GM23248 (cell line): ENCODE measurements at places on chromosomes 5 and 9.
A peak's percentile ranks its signal among the peaks of the same experiment; 100 is the strongest.

- peak; percentile 86 for DNase-seq
Observed at GRCh38 chr9:76699971-76700370, 64.3 kb upstream of the PCA3 start.

DNA sequence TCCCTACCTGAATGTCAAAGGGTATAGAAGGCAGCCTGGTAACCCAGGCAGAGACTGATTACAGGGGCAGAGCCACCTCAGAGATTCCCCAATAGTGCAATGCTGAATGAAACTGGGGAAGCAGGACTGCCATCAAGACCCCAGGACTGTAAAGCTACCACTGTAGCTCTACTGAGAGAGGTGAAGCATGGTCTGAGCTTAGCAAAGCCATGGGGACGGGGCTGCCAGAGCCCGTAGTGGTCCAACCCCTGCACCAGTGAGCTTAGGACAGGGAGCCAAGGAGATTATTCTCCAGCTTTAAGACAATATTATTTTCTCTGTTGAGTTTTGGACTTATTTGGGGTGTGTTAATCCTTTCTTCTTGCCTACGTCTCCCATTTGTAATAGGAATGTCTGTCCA is 679.3 kb upstream of the GRAMD2B start:
- DNase-seq = no peak

DNA sequence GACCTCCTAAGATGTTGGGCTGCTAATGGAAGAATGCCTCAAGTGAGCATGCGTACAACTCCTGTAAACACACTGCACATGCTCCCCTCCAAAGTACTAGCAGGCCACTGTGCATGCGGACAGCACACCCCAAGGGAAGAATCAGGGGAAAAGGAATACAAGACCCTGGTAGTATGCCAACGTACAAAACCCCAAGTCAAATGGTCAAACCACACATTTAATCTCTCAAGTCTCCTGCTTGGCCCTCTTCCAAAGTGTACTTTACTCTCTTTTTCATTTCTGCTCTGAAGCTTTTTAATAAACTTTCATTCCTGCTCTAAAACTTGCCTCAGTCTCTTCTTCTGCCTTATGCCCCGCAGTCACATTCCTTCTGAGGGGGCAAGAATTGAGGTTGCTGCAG is 466.4 kb downstream of the DMRTA1 start:
- DNase-seq = no peak

DNA sequence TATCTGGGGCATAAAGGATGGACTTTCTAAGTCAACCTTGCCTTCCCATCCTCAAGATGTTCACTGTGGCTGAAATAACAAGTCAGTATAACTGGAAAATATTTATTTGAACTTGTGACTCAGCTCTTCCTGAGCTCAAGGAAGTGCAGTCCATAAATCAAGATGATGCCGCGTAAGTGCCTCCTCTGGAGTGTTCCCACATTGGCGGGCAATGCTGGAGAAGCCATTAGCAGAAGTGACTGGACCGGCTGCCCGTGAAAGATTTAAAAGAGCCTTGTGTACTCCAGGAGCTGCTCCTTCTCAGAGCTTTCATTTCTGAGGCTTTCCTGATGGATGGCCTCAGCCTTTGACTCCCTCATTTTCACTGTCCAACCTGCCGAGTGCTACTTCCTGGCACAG is 17.4 kb downstream of the TMOD1 start:
- peak; percentile 82 for DNase-seq

DNA sequence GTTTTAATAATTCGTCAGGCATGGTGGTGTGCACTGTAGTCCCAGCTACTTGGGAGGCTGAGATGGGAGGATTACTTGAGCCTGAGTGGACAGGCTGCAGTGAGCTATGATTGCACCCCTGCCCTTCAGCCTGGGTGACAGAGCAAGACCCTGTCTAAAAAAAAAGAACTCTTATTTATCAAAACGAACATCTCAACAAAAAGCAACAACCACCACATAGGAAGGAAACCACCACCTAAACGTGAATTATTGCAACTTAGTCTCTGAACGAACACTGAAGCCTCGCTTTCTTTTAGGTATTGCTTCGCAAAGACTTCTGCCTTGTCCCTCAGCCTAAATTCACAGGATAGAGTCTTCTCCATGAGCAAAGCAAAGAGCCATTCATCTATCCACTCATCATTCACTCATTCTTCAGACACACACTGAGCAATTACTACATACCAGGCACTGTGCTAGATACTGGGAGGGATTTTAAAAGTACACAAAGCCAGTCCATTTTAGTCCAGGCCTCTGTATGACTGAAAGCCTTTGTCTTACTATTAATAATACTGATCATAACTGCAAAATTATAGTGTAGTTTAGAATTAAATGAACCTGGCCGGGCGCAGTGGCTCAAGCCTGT is 57.4 kb downstream of the THBS4 start:
- peak; percentile 23 for DNase-seq

- no peak for DNase-seq
Observed at GRCh38 chr5:122508623-122509022, 196.6 kb downstream of the SNCAIP start.

DNA sequence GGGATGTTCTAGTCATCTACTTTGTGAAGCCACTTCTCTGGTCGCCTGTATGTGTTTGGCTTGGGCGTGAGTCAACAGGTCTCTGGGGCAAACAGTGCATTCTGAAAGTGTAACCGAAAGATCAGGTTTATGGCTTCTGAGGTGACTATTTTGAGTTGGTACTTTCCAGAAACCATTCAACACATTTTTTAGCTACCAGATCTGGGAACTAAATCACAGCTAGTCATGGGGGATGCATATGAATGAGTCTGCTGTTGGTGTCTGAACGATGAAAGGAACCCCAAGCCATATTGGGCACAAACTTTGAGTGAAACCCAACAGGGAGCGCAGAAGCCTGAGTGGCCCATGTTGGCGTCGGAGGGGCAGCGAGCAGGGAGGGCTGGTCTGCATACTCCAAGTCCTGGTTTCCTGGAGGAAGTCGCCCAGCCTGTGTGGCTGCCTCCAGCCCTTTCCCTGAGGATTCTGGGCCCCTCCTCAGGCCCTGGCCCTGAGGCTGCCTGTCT is 35.3 kb downstream of the UBE2QL1 start:
- no peak for DNase-seq

GRCh38 chr9:114216081-114216480 is 60.7 kb downstream of the COL27A1 start:
- no peak for DNase-seq

- no peak for DNase-seq
Observed at GRCh38 chr9:68841276-68842052, 136.4 kb downstream of the PIP5K1B start.

- no peak for DNase-seq
Observed at GRCh38 chr5:154196955-154197652, 6.6 kb downstream of the GALNT10 start.

- no peak for DNase-seq
Observed at GRCh38 chr9:24502206-24502937, 43.3 kb downstream of the IZUMO3 start.

- no peak for DNase-seq
Observed at GRCh38 chr9:20646656-20647055, 24.4 kb upstream of the MLLT3 start.

DNA sequence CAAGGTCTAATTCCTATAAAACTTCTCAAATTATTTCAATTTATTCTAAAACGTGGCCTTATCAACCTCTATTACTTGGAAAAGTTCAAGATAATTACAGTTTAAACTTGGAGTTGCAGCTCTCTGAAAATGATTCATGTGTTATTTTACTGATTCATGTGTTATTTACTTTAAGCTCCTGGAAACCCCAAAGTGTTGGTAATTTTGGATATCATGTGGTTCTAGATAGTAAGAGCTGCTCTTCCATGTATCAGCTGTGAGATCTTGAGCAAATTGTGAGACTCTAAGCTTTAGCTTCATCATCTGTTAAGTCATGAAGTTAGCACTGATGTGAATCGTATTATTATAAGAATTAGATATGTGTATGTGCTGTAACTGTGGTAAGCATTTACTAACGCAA is 749.2 kb downstream of the TLE4 start:
- DNase-seq = no peak

GRCh38 chr5:154712518-154713437 is 42.4 kb upstream of the LARP1 start:
- DNase-seq = no peak

GRCh38 chr9:105993116-105993854 is 298.9 kb downstream of the TMEM38B start:
- DNase-seq = no peak

- peak; percentile 75 for DNase-seq
Observed at GRCh38 chr9:133125941-133126696, 5.1 kb upstream of the RALGDS start.

GRCh38 chr5:167488371-167488770 is 803.1 kb upstream of the WWC1 start:
- DNase-seq = no peak

DNA sequence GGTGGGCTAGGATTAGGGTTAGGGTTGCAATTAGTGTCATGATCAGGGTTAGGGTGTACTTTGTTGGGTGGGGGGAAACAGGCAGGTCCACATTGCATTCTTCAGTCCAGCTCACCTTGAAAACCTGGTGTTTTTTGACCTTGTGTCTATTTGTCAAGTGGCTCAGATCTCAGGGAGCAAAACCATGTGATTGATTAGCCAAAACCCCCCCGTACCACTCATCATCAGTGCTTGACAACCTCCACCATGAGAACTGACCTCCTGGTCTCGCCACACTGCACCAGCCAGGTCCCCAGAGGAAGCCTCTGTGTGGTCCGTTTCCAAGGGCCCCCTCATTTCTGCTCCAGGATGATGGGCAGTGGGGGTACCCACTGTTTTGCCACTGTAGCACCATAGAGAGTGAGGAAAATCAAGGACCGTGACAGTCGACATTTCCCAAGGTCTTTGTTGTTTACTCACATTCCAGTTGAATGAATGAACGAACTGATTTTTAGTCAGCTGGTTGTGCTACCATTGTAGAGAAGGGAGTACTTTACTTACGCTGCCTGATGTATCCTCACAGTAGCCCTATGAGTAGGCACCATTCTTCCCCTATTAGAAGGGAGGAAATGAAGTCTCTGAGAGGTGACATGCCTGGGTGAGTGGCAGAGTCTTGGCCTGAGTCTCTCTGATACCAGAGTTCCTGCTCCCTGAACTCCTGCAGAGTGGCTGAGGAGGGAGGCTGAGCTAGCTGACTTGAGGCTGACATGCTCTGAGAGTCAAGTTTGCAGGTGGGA is 84.8 kb downstream of the RAD23B start:
- no peak for DNase-seq

DNA sequence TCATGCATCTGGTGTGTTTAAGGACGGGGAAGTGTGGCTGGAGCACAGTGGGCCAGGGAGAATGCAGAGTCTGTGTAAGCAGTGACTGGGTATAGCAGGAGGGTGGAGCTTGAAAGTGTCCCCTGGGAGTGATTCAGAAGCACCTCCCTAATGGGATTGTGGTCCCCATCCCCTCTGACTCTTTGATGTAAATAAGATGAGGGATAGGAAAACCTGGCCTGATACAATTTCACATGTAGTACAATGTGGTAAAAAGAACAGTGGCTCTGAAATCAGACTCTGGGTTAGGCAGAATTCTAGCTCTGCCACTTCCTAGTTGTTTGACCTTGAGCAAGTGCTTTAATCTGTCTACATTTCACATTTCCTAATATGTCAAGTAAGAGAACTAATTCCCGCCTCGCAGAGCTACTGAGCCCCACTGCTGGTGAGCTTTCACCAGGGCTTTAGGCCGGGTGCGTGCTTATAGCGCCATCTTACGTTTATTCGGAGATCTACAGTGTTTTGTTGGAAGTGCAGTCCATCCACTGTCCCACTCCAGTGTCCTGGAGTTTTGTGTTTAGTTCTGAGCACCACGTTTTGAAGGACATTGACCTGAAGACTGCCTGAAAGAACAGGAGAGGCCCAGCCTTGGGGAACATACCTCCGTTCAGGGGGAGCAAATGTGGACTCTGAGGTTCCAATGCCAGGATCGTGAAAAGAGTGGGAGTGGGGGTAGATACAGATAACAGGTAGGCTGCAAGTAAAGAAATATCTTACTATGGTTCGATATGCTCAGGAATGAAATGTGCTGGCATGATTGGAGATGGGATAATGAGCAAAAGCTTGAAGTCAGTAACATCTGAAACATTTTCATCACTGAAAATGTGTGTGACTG is 51.2 kb upstream of the TESK1 start:
- peak; percentile 89 for DNase-seq

DNA sequence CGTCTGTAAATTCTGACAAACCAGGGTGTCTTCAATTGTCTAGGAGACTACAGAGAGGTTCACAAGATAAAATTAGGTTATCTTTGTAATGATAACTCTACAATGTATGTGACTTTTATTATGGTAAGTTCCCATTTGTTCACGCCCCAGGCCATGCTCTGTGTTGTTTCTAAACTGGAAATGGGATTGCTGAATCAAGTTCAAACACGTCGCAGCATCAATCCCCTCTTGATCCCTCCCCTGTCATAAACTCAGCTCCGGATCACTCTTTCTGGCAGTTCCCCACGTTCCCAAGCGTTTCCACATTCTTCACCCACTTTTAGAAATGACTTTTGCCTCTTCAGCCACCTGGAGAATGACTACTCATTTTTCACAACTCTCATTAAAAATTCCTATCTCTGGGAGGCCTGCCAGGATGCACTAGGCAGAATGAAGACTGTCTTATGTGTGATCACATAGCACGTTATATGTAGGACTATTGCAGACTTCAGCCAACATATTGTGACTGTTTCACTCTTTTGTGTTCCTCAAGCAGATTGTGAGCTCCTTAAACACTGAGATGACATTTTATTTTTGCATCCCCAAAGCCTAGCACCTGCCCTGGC is 1124.2 kb upstream of the WWC1 start:
- DNase-seq = no peak

DNA sequence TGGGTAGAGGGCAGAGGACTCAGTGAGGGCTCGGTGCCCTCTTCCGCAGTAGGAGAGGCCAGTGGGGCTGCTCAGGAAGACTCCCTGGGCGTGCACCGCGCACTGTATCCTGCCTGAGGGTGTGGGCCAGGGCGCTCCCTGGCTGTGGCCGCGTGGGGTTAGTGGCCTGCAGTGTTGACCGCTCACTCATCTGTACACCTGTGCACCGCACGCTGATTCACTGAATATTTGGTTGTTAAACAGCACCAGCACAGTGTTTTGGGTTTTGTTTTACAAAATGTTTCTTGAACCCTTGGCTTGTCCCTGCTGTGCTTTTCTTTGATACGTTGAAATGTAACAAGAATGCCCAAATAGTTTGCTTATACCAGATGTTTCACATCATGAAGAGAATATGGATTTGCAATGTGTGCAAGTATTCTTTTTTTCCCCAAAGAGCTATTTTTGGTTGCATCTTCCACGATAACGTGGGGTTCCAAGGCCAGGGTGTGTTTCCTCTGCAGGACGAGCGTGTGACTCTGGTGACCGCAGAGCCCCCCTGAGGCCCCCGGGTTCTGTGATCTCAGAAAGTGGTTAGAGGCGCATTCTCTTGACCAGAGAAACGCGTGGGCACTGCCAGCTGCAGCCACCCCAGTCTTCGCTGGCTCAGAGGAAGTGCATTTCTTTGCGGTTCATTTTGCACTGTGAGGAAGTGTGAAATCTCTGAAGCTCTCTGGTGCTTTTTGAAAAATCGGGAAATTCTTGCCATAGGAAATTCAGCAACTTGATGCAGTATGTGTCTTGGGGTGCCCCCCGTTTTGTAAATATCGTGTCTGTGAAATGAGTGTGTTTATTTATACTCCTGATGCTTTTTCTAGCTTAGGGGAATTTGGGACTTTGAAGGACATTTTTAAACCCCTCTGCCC is 46.9 kb downstream of the AHRR start:
- no peak for DNase-seq

GRCh38 chr5:147734894-147735293 is 47.6 kb downstream of the JAKMIP2 start:
- DNase-seq = no peak
